ENCODE measurements at places on chromosomes 12 and 14. TPM values are rescaled to one million over a fixed set of nuclear protein-coding genes. Genes with fewer than 3 reads are reported as not detected.

Gene ERP27
- total RNA-seq, result not detected

Gene UNC79
- 0.18 TPM for total RNA-seq

Gene LRP1-AS
- total RNA-seq, result not detected

Gene FANCM
- total RNA-seq, result 2.7 TPM

Gene PZP
- total RNA-seq, result not detected

Gene TMEM63C
- 0.71 TPM for total RNA-seq

Gene ACOT6
- not detected for total RNA-seq

Gene NOVA1
- total RNA-seq, result 1.4 TPM

Gene BATF
- total RNA-seq, result not detected

Gene TAS2R46
- total RNA-seq, result 1.8 TPM

Gene RFLNA
- total RNA-seq, result 0.28 TPM

Gene FAM186B
- 0.28 TPM for total RNA-seq

Gene DCN
- 1,181 TPM for total RNA-seq

Gene MUCL1
- not detected for total RNA-seq

Gene TMEM30B
- total RNA-seq, result 0.14 TPM

Gene NCOR2
- total RNA-seq, result 36.1 TPM

Gene CMTM5
- 0.14 TPM for total RNA-seq

Gene FOXJ2
- 3.5 TPM for total RNA-seq

Gene PPP2R3C
- 45.2 TPM for total RNA-seq

Gene CBLN3
- total RNA-seq, result 3.3 TPM

Gene ARHGAP9
- 0.28 TPM for total RNA-seq

Gene E2F7
- total RNA-seq, result 3.9 TPM

Gene AREL1
- total RNA-seq, result 24.4 TPM

Gene CLEC1B
- not detected for total RNA-seq

Gene GLIPR1
- total RNA-seq, result 41.4 TPM

Gene RTL1
- not detected for total RNA-seq

Gene C12orf54
- not detected for total RNA-seq

Gene DAO
- not detected for total RNA-seq

Gene FAR2
- 7.3 TPM for total RNA-seq

Gene FGF6
- not detected for total RNA-seq

Gene IFNG
- total RNA-seq, result not detected

Gene PRH1
- total RNA-seq, result 16.6 TPM

Gene ITGB7
- 0.37 TPM for total RNA-seq

Gene CLMN
- total RNA-seq, result 1.9 TPM

Gene CHGA
- not detected for total RNA-seq

Gene AQP5
- 0.09 TPM for total RNA-seq

Gene GALNT9
- 0.14 TPM for total RNA-seq

Gene BHLHE41
- total RNA-seq, result 0.43 TPM

Gene NUBPL
- 8.6 TPM for total RNA-seq

Gene CD163
- not detected for total RNA-seq

Gene NXPH4
- 0.65 TPM for total RNA-seq

Gene TNS2
- 23.2 TPM for total RNA-seq

Gene IAPP
- total RNA-seq, result not detected

Gene DNAI7
- total RNA-seq, result 0.18 TPM

Gene ERG28
- total RNA-seq, result 7.4 TPM

Gene OSGEP
- 25.9 TPM for total RNA-seq

Gene VASH1
- total RNA-seq, result 2.6 TPM

Data from smooth muscle cell of bladder (primary cell).